ENCODE measurements at places on chromosomes 3 and 15.

- no peak for DNase-seq
Measured at GRCh38 chr15:74613953-74614743, 1.5 kb upstream of the CLK3 start.

GRCh38 chr15:69377216-69377970 lies 36.8 kb upstream of the KIF23 start:
- DNase-seq: no peak

DNA sequence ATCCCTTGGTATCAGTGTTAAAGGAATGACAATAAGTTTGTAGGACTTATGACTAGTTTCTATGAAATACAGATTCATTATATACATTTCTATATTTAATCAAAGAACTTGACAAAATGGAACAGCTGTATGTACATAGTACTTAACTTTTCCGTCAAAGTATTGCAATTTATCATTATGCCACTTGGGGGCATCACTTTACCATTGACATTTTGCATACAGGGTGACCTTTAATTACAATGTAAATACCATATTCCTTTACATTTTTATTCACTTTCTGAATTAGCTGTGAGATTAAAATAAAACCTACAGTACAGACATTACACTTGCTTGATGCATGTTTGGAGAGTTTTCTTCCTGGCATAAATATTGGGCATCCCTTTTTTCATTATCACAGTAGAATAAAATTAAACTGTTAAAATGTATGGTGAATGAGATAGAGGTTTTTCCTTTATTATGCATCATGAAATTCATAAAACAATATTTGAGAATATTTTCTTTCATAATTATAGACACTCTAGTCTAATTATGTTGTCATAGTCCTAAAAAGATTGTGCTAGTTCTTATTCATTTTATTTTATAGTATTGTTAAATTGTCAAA lies 6.9 kb downstream of the NEK11 start:
- no peak for DNase-seq

DNA sequence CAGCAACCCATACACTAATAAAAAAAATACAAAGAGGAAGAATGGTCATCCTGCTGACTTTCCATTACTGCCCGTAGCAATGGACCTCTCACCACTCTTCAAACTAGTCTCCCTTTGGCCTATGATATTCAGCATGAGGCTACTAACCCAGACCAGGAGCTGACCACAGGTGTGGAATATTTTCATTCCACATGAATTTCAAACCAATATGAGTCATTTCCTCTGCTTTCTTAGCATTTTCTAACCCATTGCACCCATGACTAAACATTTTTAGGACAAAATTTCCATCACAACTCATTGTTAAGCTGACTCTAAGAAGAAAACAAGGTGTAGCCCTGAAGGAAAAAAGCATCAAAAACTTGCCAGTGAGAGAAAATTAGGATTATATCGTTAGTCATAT lies 34.0 kb upstream of the ZPLD1 start:
- DNase-seq: no peak

- DNase-seq: no peak
Measured at GRCh38 chr15:66928101-66928500, 137.3 kb upstream of the SMAD3 start.

DNA sequence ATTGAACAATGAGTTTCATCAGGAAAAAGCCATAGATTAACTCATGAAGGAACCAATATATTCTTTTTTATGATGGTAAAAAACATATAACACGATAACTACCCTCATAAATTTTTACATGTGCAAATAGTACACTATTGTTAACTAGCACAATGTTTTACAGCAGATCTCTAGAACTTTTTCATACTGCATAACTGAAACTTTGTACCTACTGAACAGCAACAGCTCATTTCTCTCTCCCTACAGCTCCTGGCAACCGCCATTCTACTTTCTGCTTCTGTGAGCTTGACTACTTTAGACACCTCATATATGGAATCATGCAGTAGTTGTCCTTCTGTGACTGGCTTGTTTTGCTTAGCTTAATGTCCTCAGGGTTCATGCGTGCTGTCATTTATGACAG lies 235.4 kb downstream of the NFKBIZ start:
- no peak for DNase-seq

- DNase-seq: no peak
Measured at GRCh38 chr3:180457225-180457624, 144.7 kb upstream of the TTC14 start.

DNA sequence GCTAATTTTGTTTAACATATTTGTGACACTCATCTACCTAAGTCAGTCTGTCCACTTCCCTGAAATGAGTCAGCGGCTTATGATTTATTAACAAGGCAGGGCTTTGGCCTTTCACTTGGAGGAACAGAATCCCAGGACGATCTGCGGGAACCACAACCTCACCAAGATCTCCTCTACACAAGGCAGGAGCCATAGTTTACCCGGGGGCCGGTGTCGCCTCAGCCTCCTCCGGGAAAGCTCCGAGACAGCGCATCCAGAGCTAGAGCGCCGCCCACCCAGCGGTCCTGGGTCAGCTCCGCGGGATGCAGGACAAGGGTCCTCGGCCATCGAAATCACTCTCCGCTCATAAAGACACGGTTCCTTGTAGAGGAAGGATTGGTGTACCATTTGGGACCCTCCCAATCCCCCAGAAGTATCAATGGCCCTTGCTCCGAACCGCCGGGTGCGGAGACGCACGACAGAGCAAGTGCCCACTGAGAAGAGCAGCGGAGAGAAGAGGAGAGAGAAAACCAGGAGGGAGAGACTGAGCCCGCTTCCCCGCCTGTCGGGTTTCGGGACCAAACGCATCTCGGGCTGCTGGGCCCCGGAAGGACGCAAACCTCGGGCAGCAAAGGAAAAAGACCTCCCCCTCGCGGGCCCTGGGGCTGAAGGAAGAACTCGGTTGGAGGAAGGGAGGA lies 13.1 kb upstream of the ALCAM start:
- DNase-seq: peak; percentile 56

GRCh38 chr3:127053450-127053849 lies 70.5 kb downstream of the PLXNA1 start:
- DNase-seq: peak; percentile 30

- no peak for DNase-seq
Measured at GRCh38 chr3:105812194-105812586, 56.6 kb downstream of the CBLB start.

DNA sequence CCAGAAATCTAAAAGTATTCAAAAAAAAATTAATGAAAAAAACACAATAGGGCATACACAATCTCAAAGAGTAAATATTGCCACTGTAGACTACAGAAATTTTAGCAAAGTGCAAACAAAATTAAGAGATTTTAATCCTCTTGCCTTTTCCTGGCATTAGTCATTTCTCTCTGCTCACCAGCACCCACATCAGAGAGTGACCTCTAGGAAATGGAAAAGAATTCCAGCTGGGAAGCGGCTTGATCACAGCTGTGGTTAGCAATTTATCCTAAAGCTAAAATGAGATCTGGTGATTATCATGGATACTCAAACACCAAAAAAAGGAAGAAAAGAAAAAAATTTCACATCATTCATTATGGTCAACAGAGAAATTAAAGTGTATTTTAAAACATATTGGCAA lies 7.5 kb downstream of the CSNK1G1 start:
- DNase-seq: no peak

GRCh38 chr3:52529376-52530333 lies 4.0 kb downstream of the NT5DC2 start:
- no peak for DNase-seq

DNA sequence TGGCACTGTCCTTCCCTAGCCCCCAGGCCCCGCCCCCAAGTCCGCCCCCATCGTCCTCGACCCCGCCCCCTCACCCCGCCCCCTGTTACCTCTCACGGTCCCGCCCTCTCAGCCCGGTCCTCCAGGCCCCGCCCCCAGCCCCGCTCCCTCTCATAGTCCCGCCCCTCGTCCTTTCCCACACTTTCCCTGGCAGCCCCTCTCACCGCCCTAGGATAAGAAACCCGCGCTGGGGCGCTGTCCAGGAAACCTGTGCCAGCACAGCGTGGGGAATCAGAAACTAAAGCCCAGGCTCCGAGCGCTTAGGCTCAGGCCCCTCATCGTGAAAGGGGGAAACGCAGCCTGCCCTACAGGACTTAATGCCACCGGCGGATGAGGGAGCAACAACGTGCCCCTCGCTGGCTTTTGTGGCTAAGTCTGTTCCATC lies 20.9 kb downstream of the TRPM1 start:
- DNase-seq: peak; percentile 76

GRCh38 chr3:186361246-186361761 lies 730 bp downstream of the DGKG start:
- DNase-seq: no peak

GRCh38 chr3:86993704-86994103 lies 2.8 kb upstream of the VGLL3 start:
- DNase-seq: no peak

DNA sequence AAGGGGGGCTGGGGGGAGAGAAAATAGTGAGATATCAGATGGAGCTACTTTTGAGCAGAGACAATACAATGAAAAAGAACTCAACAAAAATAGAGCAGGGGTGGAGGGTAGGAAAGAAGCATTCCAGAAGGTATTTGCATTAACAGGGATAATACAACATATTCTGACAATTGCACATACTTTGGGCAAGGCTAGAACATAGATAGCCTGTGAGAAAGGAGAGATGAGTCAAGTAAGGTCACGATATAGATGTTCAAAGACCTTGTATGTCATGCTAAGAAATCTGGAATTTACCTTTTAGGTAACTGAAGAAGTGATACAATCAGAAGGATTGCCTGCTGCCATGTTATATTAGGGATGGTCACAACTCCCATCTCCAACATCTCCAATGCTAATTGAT lies 155.2 kb downstream of the GSK3B start:
- no peak for DNase-seq

- no peak for DNase-seq
Measured at GRCh38 chr15:58755956-58756355, 6.4 kb upstream of the ADAM10 start.

- DNase-seq: no peak
Measured at GRCh38 chr15:85583442-85583841, 203.0 kb downstream of the AKAP13 start.

DNA sequence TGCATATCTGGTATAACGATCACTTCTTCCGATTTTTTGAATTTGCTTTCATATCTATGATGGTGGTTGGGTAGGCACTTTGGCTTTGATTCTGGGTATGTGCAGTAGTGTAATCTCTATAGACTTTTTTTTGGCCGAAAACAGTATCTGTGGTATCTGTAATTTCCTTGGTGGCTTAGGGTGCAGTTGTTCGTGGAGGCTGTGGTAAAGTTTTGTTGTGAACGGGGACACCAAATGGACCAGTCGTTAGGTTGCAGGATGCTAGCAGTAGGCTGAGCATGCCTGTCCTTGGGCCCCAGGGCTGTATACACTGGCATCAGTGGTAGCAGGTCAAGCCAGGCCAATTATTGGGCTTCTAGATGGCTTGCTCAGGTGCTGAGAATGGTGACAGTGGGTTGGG lies 55.2 kb downstream of the CCDC66 start:
- no peak for DNase-seq

GRCh38 chr15:22944651-22945050 lies 35.5 kb downstream of the CYFIP1 start:
- DNase-seq: no peak

- DNase-seq: no peak
Measured at GRCh38 chr15:56934269-56934668, 15.8 kb downstream of the TCF12 start.

DNA sequence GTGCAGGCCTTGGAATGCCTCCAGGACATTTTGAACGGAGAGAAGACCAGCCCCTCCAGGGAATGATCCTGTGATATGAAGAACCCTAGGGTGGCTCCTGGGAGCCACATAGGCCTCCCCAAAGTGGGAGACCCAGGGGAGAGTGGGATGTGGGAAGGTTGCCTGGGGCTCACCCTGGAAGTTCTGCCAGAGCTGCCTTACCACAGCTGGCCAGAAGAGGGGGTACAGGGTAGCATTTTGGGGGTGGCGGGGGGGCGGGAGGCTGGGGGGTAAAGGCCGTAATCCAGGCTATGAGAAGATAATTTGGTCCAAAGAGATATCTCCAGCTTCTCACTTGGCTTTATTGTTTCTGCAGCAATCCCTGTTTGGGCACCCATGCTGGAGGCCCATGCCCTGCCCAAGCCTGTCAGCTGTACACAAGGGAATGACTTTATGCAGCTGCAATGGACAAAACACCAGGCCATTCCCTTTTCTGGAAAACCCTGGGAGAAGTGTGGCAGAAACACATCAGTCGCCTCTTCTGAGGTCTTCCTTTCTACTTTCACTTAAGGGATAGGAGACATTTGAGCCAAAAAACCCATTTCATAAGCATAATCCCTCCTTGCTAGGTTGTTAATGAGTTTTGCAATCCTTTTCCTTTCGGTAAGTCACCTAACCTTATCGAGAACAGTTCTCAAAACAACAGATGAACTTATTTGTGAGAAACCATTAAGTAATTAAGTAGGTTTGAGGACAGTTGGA lies 11.0 kb upstream of the MUSTN1 start:
- DNase-seq: no peak

DNA sequence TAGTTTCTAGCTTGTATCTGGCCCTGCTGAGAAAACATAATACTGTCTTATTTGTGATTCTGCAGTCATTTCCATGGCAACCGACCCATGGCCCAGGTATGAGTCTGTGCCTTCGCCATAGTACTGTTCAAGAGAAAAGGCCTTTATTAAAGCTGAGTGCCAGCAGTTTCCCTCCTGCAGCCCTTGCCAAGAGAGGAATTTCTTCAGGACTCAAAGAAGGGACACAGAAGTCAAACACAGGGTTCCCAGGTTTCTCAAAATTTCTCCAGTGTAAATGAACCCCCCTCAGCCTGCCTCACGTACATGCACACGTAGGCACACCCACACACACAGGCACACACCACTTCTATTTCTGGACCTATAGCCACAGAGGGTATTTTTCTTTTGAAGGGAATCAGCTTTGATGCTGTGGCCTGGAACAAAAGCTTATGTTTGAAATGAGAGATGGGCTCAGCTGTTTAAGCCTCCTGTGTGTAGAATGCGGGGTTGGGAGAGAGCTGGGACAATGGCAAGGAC lies 269.2 kb downstream of the PDCD6IP start:
- no peak for DNase-seq

DNA sequence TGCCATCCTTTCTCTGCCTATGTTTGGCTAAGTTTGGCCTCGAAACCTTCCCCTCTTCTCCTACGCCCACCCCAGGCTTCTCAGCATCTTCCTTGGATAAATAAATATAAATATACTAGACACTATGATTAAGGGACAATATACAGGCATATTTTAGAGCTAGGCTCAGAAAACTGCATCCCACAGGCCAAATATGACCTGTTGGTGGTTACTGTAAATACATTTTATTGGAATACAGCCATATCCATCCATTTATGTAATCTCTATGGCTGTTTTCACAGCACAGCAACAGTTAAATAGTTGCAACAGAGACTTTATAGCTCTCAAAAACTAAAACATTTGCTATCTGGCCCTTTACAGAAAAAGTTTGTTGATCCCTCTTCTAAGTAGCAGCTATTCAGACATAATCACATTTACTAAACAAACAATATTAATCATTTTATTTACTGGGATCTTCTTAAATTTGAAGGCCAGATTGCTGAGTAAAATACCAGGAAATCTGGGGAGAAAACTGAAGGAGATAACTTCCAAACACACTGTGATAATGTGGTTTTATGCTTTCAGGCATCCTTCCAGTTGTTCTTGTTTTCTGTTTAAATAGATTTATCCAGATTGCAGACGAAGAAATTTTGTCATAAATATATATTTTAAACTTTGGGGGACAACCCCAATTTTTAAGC lies 269.7 kb upstream of the THRB start:
- DNase-seq: no peak

- DNase-seq: no peak
Measured at GRCh38 chr3:140092848-140093536, 158.0 kb downstream of the CLSTN2 start.

- no peak for DNase-seq
Measured at GRCh38 chr3:197006446-197006845, 23.2 kb downstream of the MELTF start.

GRCh38 chr3:94349310-94349878 lies 286.5 kb downstream of the NSUN3 start:
- no peak for DNase-seq

All from psoas muscle (tissue), 8 donors.